ENCODE measurements at places on chromosomes 3 and 15.

DNA sequence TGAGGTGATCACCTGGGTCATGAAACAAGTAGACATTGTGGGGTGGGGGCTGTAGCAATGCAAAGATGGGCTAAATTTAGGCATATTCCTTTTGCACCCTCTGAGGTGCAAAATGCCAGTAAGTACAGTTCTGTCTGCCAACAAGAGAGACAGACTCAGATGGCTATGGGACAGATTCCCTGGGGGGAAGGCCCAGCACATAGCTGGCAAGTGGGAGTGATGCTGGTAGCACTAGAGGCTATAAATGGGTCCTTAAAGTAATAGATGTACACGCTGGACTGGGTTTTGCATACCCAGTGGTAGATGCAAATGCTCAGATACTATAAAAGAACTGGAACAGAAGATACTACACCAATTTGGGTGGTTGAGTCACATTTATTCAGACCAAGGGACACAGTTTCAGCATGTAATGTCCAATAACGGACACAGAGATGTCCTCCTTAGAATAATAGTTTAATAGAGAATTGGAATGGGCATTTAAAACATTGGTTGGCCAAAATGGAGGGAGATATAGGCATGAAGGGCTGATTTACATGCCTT lies 67.4 kb upstream of the RNU6-1 start:
- DNase-seq = no peak

GRCh38 chr3:150315721-150316120 lies 92.4 kb upstream of the TSC22D2 start:
- no peak for DNase-seq

DNA sequence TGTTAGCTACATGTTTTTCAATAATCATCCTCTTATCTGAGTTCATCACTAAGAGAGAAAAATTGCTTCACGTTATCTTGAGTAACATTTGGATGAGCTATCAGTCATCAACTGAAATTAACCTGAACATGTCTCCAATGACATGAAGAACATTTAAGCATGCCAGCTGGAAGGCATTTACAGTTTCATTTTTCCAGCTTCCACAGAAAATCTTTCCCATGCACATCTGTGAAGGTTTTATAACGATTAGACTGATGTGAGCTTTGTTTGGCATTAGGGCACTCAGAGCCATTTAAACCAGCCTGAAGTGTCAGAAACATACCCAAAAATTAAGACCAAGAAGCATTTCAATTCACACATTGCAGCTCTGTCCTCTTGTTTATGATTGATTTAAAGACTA lies 235.8 kb upstream of the ARHGEF26 start:
- no peak for DNase-seq

DNA sequence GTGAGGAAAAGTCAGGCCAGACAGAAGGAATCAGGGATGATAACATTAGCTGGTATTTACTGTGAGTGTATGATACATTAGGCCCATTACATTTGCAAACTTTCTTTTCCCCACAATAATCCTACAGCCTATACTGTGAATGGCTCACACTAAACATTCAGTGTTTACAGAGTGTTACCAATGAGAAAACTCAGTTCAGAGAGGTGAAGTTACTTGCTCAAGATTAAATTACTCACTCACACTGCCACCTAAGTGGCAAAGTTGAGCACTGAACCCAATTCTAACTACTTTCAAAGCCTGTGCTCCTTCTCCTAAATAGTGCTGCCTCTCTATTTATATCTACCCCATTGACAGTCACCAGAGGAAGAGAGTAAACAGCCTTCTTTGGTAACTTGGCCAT lies 8.5 kb downstream of the XPC start:
- DNase-seq = no peak

DNA sequence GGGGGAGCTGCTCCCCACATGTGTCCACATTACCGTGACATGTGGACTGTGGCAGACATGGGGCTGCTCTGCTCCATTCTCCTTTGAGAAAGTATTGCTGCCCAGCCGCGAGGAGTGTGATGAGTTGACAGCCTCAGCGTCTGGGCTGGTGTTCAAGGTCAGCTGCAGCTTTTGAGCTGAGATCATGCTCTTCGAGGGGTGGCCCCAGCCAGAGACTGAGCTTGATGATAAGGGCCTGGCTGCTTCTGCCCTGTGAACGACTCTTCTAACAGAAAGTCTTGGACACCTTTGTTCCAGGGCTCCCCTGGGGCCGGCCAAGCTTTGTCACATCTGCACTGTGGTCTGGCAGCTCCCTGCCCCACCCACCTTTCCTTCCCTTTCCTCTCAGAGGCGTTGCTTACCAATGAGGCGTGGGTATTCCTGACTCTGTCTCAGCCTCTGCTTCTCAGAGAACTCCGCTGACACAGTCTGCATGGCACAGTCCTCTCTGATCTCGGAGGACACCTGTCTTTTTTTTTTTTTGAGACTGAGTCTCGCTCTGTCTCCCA lies 86.6 kb downstream of the CHRD start:
- DNase-seq = no peak

- no peak for DNase-seq
These were observed 357.6 kb downstream of the GABRG3 start for GRCh38 chr15:27328608-27329007.

- DNase-seq = no peak
These were observed 41.8 kb downstream of the CHCHD6 start for GRCh38 chr3:126745760-126746394.

GRCh38 chr3:16485395-16485992 lies 28.0 kb downstream of the RFTN1 start:
- DNase-seq = no peak

DNA sequence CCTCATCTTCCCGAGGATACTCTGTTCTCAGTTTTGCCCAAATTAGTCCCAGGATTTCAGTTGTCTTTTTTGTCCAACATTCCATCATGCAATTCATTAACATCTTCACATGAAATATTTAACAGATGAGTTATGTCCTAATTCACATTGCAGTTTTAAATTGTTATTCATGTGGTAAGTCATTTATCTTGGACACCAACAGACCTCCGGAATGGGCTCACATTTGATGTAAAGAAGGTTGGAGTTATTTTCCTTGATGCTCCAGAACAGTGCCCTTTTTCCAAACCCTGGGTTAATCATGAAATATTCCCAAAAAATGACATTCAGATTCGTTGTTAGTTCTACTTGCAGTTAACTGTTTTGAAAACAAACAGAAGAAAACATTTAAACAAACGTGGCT lies 32.8 kb upstream of the LRTM1 start:
- DNase-seq = no peak

DNA sequence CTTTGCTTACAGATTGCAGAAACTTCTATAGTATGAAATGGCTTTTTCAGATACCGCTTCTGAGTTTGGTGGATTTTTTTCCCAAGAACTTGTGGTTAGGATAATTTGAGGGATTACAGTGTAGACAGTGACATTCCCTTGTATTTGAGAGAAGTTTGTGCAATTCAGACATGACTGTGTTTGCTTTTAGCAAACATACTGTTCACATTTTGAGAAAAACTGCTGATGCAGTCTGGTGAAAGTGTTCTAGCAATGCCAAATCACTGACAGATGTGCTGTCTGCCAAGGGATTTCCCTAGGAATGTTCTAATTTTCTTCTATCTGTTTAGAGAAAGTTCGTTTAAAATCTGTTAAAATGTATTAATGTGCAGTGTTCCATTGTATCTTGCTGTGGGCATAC lies 652.6 kb downstream of the FHIT start:
- no peak for DNase-seq

- DNase-seq = no peak
These were observed 445.1 kb downstream of the MECOM start for GRCh38 chr3:169218314-169218983.

DNA sequence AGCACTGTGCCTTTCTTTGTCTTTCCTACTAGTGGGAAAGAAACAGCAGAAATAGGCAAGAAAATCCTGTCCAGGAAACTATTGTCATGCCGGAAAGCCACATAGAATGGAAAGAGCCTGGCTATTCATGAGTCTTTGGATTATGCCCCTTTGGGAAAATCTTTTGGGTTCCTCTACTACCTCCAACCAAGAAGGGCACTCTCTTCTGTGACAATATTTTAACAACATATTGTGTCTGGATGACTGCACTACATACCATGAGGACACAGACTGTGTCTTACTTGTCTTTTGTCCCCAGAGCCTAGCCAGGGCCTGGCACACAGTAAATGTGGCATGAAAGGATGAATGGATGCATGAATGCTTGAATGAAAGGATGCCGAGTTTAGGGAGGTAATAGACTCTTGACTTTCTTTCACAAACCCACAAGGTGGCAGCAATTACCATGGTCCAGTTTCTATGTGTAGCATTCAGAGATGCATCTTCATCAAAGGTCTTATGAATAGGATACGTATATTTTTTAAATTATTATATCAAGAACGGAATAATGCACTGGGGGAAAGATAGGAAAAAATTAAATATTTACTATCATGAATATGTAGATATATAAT lies 30.3 kb downstream of the ARL14 start:
- DNase-seq = peak; percentile 39

All from activated CD4-positive, alpha-beta T cell treated with anti-CD3 and anti-CD28 coated beads, Interleukin-2, Interleukin-4, amounts not matched to agents 100 ng/mL and 50 ng/mL, durations not matched to agents 16 hours and 8 hours (primary cell).